Effector memory CD4-positive, alpha-beta T cell (primary cell): ENCODE measurements at places on chromosomes 2 and 18.

DNA sequence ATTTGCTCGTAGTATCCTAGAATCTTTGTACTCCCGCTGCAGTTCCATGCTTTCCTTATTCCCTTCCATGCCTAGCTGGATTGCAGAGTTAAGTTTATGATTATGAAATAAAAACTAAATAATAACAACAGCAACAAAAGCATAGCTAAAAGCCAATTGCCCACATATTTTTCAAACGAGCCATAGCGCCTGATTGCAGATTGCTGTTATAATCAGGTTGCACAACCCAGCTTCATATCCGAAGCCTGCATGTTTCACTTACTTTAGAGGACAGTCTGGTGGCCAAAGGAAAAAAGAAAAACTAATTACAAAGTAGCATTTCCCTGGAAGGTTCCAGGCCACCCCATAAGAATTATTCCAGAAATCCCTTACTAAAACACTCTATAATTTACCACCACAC is 31.9 kb upstream of the PNO1 start:
- no peak for DNase-seq

DNA sequence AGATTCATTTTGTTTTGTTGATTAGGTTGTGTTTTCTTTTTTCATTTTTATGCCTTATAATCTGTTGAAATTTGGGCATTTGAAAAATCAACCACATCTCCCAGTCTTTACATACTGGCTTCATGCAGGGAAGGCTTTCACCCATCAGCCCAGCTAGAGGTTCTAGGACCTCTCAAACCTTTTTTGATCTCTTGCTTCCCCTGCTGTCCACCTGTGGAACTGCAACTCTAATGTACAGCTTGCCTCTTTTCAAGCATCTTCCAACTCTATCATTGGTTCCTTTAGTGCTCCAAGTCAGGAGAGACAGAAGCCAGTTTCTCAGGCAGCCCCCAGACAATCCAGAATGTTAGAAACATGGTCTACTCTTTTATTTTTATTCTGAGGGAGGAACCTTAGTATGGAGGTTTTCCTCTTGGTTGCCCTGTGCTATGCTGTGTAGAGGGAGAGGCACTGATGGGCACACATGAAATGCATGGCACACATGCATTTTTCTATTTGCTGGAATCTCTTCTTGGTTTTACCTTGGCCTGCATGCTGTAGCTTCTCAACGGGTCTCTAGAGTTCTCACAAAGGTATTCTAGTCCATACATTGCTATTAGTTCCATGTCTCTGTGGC is 107.2 kb upstream of the L3MBTL4 start:
- no peak for DNase-seq

DNA sequence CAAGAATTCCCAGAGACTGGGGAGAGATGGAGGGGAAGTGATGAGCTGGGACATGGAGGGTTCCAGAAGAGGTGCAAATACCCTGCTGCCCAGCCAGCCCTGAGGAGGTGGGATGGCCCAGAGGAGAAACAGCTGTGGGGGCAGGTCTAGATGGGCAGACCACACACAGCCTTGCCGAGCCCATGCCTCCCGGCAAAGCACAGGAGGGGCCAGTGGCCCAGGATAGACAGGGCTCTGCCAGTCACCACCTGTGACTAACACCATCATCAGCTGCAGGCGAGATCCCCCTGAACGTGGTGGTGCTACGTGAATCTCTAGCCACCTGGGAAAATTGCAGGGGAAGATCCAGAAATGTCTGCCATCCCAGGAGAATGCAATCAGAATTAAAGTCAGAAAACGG is 39.4 kb downstream of the SCTR start:
- DNase-seq, result no peak

GRCh38 chr2:21055879-21056790 is 12.3 kb upstream of the APOB start:
- DNase-seq, result no peak

DNA sequence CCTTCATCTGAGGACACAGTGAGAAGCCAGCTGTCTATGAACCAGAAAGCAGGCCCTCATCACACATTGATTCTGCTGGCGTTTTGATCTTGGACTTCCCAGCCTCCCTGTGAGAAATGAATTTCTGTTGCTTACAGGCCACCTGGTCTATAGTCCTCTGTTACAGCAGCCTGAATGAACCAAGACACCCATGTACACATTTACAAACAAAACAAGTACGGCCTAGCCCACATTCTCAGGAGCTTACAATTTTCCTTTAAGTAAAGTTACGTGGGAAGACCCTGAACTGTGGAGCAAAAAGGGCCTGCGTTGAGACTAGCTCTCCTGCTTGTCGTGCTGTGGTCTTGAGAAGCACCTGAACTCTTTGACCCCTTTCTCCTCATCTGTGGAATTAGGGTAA is 12.0 kb upstream of the SLC20A1 start:
- DNase-seq, result no peak

DNA sequence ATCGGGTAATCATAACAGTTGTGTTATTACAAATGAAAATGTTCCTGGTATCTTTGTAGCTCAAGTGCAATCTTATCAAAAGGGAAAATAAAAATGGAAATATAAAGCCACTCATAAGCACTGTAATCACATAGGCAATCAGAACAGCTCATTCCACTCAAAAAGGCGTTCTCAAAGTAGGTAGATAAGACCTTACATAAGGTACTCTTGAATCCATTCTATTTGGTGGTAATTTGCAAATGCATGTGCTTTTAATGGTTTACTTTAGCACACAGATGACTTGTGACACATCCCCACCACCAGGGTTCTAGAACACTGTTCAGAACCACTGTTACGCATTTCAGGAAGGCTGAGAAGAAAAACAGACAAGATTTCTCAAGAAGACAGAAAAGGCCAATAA is 86.7 kb upstream of the NARS1 start:
- no peak for DNase-seq

DNA sequence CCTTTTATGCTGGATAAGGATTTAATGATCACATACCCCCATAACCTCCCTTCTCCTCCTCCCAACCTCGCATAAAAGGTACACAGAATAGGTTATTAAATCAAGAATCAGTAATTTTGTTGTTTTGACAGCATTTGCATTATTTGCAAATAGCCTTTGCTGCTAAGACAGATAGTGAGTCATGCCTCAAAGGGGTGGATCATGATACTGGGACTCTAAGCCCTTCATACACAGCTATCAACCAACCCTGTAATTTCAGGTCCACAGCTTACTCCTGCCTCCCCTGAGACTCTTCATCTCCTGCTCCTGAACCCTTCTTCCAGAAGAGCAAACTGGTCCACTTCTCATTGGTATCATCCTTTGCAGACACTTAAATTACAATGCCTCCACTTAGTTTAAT is 73.8 kb upstream of the KLHL29 start:
- DNase-seq, result no peak

GRCh38 chr2:223731503-223731902 is 105.9 kb downstream of the AP1S3 start:
- no peak for DNase-seq

- no peak for DNase-seq
Measured at GRCh38 chr2:7053650-7054265, 136.5 kb downstream of the RNF144A start.

DNA sequence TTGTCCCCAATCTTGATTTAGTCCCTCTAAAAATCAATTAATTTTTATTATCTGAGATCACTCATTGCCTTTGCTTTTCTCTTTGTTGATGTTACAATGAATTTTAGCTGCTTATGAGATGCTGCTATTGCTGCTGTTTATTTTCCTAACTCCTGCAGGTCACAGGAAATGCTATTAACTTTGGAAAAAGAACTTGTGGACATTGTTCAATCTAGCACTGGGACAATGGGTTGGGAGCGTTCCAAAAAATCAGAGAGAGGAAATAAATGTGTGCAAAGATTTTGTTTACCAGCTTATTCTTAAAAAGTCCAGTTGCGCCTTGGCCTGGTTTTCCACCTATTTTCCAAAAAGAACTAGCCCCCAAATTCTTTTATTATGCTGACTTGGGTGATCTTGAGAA is 268.3 kb downstream of the PTH2R start:
- no peak for DNase-seq

GRCh38 chr2:233385489-233386044 is 31.3 kb downstream of the DGKD start:
- DNase-seq, result no peak

- DNase-seq, result no peak
Measured at GRCh38 chr2:192544371-192544955, 349.7 kb upstream of the TMEFF2 start.

DNA sequence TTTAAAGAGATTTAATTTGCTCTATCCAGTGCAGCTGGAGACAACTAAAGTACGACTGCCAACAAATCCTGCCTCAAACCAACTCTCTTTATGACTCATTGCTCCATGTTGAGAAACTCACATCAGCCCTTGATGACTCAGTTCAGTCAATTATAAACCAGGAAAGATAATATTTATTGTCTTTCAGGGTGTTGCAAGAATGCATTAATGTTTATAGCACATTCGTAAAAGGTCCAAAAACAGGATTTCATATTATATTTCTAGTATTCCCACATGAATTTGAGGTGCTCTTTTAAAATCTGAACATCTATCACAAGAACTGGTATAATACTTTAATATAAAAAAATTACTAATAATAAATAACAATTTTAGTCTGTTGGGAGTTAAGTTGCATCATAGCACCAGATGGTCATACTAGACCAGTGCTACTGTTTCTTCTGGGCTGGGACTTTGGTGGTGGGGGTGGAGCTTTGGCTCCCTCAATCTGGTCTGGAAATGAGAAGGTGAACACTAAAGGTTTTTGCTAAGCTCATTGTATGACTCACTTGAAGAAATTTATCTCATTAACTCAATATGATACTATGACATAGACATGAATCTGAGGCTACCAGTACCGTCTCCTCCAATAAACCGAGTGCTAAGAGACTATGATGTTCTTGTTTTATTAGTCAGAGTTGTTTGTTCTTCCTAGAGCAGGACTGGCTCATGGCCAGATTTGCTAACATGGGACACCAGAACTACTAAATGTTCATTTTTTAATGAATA is 26.6 kb upstream of the MAP3K20 start:
- DNase-seq, result no peak

GRCh38 chr18:2905854-2906703 is 59.3 kb downstream of the EMILIN2 start:
- peak; percentile 18 for DNase-seq

DNA sequence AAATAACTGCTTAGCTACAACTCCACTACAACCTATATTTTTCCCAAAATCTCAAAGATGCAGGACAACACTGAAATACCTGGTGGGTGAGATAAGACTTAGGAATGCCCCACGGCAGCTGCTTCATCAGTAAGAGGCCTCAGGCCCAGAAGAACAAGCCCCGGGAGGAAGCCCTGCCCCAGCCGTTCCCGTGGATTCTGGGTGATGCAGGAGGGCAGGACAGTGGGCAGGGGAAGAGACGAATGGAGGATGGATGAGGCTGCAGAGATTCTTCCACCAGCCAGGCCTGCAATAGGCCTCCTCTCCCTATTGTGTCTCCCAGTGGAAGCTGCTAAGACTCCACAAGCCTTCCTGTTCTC is 197.9 kb upstream of the HDAC4 start:
- DNase-seq, result no peak
